SHP77 treated with DMSO at 0.1 percent for 48 hours (cell line): ENCODE measurements at places on chromosomes 2 and 18.

- DNase-seq, result no peak
These were observed 127.7 kb downstream of the SOCS6 start for GRCh38 chr18:70416496-70416895.

DNA sequence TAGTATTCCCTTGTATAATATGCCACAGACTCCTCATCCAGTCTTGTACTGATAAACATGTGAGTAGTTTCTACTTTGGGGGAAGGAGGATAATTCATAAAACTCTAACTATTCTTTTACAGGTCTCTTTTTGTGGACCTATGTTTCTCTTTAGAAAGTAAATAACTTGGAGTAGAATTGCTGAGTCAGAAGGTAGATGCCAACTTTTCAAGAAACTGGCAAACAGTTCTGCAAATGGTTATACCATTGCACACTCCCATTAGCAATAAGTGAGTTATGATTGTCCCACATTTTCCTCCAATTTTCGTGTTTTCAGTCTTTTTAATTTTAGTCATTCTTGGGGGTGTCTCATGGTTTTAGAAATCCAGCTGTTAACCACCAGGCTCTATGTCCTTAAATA is 477.2 kb upstream of the LRRTM4 start:
- no peak for DNase-seq

DNA sequence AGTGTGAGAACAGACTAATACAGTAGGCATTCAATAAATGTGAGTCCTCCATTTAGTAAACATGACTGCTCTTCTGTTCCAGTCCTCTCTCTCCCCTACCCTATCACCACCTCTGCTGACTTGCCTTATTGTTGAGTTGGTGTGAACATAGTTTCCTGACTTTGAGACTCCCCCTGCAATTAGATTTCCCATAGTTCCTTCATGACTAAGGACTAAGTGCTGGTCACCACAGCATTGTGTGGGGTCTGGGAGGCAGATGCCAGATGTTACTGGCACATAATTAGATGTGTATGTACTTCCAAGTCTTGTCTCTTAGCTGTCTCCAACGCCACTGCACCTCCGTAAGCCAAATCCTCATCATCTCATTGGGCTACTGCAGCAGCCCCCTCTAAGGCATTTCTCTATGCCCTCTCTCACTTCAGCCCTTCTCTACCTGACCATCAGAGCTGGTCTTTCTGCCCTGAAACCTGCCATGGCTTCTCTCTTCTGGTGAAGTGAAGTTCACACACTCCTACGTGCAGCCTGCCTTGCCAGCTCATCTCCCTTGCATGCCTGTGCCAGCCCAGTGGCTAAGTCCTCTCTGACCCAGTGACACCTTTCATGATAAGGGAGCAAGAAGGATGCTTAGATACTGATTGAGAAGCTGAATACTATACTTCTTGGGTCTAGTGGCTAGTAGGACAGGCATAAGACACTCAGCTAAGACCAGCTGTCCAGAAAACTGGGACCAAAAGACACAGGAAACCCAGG is 81.6 kb upstream of the ALPP start:
- no peak for DNase-seq

DNA sequence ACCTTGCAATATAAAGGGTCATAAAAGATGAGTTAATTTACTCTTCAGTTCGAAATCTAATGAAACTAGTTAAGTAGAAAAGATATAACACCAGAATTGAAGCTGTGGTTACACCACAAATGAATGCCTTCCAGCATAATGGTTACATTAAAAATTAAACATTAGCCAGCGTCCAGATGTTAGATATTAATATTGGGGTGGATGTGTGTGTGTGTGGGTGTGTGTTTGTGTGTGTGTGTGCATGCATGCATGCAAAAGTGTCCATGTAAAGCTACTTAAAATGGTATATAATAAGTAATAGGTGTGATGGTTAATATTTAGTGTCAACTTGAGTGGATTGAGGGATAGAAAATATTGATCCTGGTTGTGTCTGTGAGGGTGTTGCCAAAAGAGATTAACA is 170.4 kb upstream of the FN1 start:
- DNase-seq, result no peak

DNA sequence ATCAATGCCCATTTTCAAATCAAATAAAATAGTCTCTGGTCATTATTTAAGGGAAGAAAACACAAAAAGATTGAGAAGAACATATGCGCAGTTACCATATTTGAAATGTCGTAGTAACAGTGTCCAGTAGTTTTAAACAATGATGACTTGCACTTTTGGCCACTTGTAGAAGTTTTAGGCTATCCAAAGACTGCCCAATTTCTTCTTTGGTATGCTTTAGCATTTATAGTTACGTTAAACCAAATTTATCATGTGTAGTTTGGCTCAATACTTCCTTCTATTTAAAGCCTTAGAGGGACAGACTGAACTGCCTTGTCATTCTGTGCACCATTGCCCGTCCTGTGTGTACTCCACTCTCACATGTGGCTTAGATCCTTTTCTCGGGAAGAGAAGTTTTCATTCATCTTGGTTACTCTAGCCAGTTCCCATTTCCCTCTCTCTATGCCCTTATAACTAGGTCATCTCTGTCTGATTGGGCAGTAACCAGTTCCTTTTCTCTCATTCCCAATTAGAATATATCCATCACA is 84.8 kb upstream of the TTN start:
- no peak for DNase-seq

DNA sequence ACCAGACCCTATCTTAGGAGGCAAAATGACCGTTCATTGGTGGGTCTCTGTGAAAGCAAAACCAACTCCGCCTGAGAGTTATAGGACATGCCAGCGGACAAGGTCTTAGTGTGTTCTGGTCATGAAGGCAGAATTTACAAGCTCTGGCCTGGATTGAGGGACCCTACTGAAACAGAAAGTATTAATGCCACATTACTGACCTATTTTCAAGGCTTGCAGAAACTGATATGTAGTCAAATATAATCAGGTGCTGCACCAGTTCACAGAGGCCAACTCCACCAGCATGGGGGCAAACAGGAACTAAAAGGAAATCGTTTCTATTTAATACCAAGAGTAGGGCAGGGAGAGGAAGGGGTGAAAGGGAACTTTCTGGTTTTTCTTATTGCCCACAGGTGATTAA is 19.7 kb downstream of the TYMS start:
- no peak for DNase-seq

- DNase-seq, result no peak
These were observed 1018.4 kb downstream of the TMEM182 start for GRCh38 chr2:103780088-103780702.

DNA sequence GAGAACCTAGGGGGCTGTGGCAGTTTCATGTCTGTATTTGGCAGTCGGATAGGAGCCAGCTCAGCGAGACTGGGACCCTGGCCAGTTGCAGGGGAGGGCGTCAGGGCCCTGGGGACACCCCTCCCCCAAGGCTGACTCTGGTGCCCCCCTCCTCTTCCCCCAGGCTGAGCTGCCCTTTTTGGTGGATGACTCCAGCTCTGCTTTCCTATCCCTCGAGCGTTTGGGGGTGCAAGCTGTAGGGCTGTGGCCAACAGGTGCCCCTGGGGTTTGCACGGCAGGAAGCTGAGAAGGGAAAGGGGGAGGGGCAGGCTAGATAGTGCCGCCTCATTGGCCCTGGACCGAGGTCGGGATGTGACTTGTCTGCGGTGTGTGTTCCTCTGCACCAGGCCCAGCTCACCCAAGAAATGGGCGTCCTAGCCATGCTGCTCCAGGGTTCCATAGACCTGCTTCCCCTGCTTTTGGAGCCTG is 26.4 kb downstream of the SPEG start:
- no peak for DNase-seq

GRCh38 chr2:170530803-170531564 is 184.2 kb upstream of the SP5 start:
- DNase-seq, result no peak

GRCh38 chr18:58303363-58303762 is 259.3 kb downstream of the NEDD4L start:
- DNase-seq, result no peak

- no peak for DNase-seq
These were observed 113.2 kb downstream of the BCL11A start for GRCh38 chr2:60440079-60440766.

- DNase-seq, result no peak
These were observed 38.1 kb upstream of the MMADHC start for GRCh38 chr2:149625671-149626070.

DNA sequence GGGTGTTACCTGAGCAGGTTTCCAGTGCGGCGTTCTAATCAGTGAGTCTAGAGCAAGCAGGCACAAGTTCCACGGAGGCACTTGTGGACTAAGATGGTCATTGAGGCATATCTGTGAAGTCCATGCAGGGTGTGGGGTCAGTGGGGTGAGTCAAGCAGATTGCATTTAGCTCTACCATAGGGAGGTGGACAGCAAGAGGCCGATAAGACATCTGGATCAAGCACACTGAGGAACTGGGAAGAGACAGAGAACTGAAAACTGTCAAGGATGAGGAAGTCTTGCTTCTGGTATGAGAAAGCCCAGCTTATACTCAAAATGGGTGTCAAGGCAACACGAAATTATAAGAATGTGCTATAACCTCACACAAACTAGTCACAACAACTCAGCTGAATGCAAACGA is 61.2 kb upstream of the SLC39A10 start:
- DNase-seq, result no peak

DNA sequence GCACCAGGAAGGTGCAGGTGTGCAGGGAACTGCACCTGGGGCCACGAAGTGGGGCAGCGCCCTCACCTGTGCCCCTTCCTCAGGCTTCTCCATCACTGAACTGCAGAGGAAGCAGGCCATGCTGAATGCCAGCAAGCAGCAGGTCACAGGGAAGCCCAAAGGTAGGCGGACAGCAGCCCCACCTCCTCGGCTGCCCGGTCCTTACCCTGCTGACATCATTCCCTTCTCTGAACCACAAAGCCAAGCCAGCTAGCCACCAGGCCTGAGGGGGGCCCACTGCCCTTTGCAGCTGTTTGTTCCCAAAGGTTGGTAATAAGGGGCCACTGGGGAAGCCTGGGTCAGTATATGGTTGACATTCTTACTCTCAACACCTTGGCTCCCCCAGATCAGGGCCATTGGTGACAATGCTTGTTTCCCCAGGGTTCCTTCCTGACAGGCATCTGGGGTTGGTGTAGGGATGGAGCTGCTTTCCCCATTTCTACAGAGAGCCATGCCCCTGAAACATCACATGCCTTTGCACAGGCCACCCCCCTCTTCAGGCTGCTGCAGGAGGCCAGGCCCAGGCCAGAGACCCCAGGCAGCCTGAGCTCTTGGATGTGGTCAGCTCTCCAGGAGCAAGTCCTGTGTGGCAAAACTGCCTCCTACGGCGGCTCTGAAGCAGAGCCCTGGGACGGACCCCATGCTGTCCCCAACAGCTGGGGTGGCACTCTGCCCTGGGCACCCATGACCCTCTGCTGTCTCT is 47.8 kb downstream of the FAM168B start:
- DNase-seq, result no peak

DNA sequence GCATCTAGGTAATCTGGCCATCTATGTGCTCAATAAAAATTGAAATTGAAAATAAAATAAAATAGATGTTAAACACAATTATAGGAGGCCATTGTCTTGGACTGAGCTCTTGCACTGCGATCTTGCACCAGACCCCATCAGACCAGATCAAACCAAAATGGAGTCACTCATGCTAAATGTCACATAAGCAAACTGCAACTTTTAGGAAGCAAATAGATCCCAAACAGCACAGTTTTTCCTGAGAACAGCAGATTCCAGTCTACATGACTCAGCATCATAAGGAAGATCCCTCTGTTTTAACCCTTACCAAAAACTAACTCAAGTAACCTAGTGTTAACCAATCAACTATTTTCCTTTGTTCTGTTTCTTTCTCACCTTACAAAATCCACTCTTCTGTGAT is 57.7 kb upstream of the LRP1B start:
- no peak for DNase-seq

DNA sequence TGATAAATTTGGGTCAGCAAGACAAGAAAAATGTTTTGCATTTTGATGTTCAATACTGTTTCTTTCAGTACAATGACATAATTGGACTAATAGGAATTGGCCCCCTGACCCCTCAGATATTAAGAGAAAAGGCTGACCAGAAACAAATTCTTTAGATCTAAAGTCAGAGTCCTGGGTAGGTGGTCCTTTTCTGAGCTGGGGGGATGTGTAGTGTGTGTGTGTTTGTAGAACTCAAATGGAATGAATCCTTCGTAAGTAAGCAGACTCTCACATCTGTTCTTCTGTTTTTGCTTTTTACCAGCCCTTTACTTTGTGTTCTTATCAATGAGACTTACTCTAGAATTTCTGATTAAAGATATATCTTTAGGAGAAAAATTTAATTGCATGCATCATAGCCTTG is 327.7 kb downstream of the TGIF1 start:
- DNase-seq, result no peak

DNA sequence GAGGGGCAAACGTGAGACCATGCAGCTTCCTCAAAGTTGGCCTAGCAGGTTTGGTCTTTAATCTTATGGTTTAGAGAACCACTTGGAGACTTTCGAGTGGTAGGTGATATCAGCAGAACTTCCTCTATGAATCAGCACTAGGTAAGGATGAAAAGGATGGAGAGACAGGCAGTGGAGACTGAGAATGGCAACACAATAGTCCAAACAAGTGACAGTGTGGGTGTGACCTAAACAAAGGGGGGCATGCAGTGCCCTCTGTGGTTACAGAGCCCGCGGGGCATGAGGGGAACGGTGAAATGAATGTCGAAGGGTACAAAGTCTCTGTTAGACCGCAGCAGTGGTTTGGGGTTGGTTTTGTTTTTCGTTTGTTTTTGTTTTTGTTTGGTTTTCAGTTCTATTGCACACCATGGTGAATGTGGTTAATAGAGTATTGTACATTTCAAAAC is 143.9 kb downstream of the L3MBTL4 start:
- no peak for DNase-seq

DNA sequence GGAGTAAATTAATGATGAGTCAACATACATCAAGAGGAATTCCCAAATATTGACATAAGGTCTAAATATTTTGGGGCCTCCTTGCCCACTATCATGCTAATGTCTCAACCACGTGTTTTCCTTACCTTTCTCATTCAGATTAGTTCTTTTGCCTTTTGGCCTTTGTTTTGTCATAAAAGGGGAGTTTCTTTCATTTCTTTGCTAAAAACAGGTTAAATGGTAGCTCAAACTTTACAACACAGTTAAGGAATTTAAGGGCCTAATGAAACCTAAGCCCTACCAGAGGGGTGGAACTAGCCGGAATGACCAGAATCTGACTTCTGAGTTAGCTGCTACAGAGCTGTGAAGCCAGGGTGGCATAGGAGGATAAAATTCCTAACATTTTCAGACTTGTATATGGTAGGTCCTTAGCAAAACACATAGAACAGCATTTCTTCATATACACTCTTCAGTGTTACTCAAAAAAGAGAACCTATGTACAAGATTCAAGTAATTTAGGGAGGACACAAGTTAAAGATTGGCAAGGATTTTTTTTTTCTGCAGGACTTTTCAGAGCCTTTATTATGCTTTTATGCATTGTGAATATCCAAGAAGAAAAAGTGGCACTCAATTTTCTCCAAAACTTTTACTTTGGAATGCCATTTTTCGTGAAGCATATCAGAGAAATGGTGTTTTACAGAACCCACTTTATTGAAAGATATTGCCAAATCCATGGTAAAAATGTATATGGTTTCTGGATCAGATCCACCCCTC is 633.1 kb downstream of the ARHGAP15 start:
- DNase-seq, result no peak
